ENCODE measurements at places on chromosomes 13 and 19.

- DNase-seq: no peak
Measured at GRCh38 chr19:30908262-30908771, 440.9 kb downstream of the TSHZ3 start.

DNA sequence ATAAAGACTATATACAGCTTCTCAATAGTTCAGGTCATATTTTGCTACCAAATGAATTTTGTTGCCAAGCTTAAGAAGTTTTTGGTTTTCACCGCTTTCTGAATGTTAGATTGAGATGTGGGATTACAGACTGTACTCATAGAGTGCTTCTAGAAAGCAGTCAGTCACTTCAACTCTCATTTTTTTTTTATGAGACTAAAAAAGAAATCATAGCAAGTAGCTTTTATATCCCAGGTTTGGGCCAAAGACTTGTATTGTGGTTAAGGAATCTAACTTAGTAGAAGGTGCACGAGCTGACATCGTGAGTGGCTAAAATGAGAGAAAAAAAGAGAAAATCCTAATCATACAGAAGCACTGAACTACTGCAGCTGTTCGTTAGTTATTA is 2.2 kb upstream of the USPL1 start:
- no peak for DNase-seq

- no peak for DNase-seq
Measured at GRCh38 chr19:16375157-16375935, 50.7 kb downstream of the KLF2 start.

DNA sequence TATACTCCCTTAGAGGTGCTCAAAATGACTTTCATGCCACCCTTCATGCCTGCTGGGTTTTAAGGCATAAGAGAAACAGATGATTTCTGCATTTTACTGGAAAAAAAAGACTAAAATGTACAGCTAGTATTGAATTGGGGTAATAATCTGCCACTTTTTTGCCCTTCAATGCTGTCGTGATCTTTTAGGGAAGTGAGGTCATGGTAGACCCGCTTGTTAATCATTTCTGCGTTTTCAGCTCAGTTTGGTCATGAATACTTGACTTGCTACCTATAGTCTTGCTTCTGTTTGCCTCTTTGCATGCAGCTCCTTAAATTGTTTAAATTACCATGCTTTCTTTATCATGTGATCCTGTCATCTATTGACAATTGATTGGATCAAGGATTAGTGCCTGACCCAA is 90.4 kb downstream of the PCCA start:
- no peak for DNase-seq

DNA sequence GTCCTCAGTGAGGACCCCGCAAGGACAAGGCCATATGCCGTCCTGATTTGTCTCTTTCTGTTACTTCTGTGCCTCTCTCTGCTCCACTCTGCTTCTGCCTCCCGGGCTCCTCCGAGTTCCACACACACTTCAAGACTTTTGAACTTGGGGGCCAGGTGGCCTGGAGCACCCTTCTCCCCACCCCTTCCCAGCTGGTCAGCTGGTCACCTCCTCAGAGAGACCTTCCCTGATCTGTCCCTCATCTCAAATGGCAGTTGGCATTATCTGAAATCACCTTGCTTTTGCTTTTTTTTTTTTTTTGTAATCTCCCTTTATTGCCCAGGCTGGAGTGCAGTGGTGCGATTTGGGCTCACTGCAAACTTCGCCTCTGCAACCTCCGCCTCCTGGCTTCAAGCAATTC is 2.2 kb upstream of the S1PR5 start:
- no peak for DNase-seq

DNA sequence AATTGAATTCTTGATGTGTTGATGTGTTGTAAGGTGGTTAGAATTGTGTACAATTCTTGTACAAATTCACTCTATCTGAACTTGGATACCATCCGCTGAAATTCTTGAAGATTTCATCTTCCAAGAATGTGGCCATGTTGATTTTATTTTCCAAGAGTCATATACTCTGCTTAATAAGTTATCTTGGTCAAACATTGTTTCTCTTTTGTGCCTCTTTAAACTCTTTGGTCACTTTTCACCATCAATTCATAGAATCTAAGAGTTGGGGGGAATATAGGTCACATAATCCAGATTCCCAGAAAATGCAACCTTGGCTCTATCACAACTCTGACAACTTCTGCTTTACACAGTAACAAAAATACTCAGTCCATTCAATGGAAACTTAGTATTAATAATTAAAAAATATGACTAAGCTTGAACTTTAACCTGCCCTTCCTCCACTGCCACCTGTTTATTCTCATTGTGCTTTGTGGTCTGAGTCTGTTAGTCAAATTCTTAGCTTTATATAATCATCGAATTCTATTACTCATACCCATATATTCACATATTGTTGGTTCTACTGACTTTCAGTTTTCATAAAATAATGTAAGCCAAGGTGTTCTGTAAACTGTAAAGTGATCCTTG is 373.2 kb downstream of the LMO7 start:
- DNase-seq: no peak

GRCh38 chr19:6720369-6721137 is at the start of gene C3:
Gene C3, minus strand, starts transcription at chr19:6720650. Its CDS starts 61 bp downstream, at chr19:6720589.
- DNase-seq: no peak

Data from SW 1271 (cell line).